ENCODE measurements at places on chromosomes 3 and 15.

DNA sequence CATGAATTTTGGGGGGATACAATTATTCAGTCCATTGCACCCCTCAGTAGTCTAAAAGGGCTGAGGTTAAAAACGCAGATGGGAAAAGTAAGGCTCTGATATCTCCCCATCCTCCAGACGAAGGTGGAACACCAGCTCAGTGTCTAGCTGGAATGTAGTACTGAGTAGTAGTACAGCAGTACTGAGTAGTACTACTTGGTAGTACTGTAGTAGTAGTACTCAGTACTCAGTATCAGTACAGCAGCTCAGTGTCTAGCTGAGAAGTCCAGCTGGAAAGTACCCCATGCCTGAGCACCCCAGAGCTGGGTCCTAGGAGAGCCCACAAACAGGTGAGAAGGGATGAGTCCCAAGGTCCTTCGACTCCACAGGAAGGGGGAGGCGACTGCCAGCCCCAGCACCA is 148.7 kb downstream of the XXYLT1 start:
- H3K4me3 ChIP-seq: no peak overlapping the region
- no peaks in the 10 kb centered on the region for H3K27me3 ChIP-seq
- no peaks in the 10 kb centered on the region for H3K36me3 ChIP-seq

DNA sequence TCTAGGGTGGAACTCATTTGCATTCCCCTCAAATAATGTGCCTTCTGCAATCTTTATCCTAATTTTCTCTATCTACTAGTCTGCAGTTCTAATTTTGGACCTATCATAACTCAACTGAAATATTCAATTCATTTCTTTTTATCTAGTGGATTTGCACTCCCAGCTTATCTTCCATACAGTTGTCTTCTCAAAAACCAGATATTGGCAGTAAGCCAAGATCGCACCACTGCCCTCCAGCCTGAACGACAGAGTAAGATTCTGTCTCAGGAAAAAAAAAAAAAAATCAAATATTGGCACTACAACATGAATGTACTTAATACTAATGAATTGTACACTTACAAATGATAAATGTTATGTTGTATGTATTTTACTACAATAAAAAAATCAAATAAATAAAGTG is 18.0 kb upstream of the CHMP2B start:
- no peak overlapping the region for H3K4me3 ChIP-seq
- no peaks in the 10 kb centered on the region for H3K27me3 ChIP-seq
- no peaks in the 10 kb centered on the region for H3K4me1 ChIP-seq
- H3K36me3 ChIP-seq: no peaks in the 10 kb centered on the region
- H3K27ac ChIP-seq: no peak overlapping the region

DNA sequence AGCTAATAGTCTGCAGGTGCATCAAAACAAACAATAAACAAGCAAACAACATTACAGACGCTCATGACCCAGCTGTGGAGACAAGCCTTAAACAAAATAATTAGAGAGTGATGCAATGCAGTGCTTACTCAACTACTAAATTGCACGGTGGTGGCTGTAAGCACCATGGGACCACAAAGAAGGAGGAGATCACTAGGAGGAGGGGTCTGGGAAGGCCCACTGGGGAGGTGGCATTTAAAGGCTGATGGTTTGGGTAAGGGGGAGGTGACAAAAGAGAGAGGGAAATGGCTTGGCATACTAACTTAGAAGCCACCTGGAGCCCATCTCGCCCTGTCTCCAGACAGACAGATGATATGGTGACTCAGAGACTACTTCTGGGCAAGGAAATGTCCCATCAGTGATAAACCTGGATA is 516.7 kb downstream of the FOXP1 start:
- no peak for DNase-seq
- peak overlapping the region; percentile 71 for H3K4me3 ChIP-seq
- H3K27ac ChIP-seq: peak overlapping the region; percentile 96
- no peaks in the 10 kb centered on the region for H3K27me3 ChIP-seq
- H3K36me3 ChIP-seq: no peaks in the 10 kb centered on the region

DNA sequence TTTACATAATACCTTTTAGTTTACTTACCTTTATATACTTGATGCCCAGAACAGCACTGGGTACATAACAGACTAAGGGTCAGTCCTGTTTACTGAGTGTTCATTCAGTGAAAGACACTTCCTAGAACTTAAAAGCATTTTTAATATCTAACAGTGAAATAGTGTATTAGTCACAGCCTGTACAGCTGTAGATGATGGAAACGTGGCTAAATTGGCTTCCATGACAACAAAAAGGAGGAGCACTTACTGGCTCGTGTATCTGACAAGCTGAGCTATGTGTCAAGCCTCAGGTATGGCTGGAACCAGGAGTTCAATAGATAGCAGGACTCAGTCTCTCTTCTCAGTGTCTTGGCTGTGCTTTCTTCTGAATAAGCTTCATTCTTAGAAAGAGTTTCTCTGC is 40.2 kb downstream of the CMTM8 start:
- no peak overlapping the region for H3K4me3 ChIP-seq
- H3K27me3 ChIP-seq: no peaks in the 10 kb centered on the region
- DNase-seq: no peak
- H3K4me1 ChIP-seq: no peaks in the 10 kb centered on the region
- no peaks in the 10 kb centered on the region for H3K36me3 ChIP-seq

GRCh38 chr15:41930221-41930866 is 36.5 kb upstream of the SPTBN5 start:
- H3K4me1 ChIP-seq: peaks cover 53% of the 10 kb centered on the region
- H3K4me3 ChIP-seq: no peak overlapping the region
- peak; percentile 65 for DNase-seq
- H3K27me3 ChIP-seq: no peaks in the 10 kb centered on the region
- no peaks in the 10 kb centered on the region for H3K36me3 ChIP-seq
- H3K27ac ChIP-seq: peak overlapping the region; percentile 61

DNA sequence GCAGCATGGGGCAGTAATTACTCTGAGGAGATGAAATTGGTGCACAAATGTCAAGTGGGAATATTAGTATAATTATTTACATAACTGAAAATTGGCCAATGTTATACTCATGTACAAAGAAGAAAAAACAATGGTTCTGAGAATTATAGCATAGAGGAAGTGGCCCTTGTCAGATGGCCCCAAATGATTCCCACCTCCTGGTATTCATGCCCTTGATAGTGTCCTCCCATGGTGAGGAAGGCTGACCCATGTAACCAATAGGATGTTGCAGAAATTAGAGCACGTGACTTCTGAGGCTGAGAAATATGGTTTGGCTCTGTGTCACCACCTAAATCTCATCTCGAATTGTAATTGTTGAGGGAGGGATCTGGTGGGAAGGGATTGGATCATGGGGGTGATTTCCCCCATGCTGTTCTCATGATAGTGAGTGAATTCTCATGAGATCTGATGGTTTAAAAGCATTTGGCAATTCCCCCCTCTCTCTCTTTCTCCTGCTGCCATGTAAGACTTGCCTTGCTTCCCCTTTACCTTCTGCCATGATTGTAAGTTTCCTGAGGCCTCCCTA is 368.5 kb downstream of the SHQ1 start:
- H3K27me3 ChIP-seq: no peaks in the 10 kb centered on the region
- H3K27ac ChIP-seq: no peak overlapping the region
- H3K4me1 ChIP-seq: peaks cover 18% of the 10 kb centered on the region
- DNase-seq: no peak
- H3K36me3 ChIP-seq: no peaks in the 10 kb centered on the region

DNA sequence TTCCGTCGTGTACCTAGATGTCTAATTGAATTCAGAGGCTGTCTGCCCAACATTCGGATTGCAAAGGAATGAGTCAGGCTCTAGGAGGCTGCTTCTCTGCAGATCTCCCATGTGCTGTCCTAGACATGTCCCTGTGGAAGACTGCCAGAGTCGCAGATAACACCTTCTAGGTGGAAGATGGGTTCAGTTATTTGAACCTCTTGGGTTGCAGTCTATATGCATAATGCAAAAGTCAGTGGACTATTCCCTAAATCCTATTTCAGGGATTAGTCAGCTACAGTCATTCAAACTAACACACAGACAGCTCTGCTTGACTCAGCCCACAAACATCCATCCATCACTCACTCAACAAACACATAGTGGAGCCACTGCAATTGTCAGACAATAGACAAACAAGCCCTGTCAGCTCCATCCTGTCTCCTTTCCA is 300.0 kb upstream of the CTNNB1 start:
- no peak for DNase-seq
- H3K4me1 ChIP-seq: no peaks in the 10 kb centered on the region
- no peaks in the 10 kb centered on the region for H3K36me3 ChIP-seq
- H3K4me3 ChIP-seq: no peak overlapping the region

- no peak for DNase-seq
- no peaks in the 10 kb centered on the region for H3K27me3 ChIP-seq
- no peak overlapping the region for H3K27ac ChIP-seq
- no peaks in the 10 kb centered on the region for H3K36me3 ChIP-seq
- no peak overlapping the region for H3K4me3 ChIP-seq
These were observed 50.5 kb downstream of the HRH1 start for GRCh38 chr3:11204697-11205348.

DNA sequence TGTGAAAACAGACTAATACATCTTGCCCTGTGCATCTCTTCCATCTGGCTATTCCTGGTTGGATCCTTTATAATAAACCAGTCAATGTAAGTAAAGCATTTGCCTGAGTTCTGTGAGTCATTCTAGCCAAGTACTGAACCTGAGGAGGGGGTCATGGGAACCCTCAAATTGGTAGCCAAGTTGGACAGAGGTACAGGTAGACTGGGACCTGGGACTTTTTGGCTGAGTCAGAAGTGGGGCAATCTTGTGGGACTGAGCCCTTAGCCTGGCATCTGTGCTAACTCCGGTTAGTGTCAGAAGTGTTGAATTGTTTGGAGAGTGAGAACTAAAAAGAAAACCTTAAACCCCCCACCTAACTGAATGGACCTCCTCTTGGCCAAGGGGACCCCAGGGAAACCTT is 21.0 kb upstream of the LIMD1 start:
- H3K27ac ChIP-seq: no peak overlapping the region
- H3K4me1 ChIP-seq: peaks cover 15% of the 10 kb centered on the region
- no peaks in the 10 kb centered on the region for H3K36me3 ChIP-seq
- no peak overlapping the region for H3K4me3 ChIP-seq

- H3K27me3 ChIP-seq: no peaks in the 10 kb centered on the region
- no peak overlapping the region for H3K27ac ChIP-seq
- no peaks in the 10 kb centered on the region for H3K36me3 ChIP-seq
- no peak for DNase-seq
- H3K4me1 ChIP-seq: no peaks in the 10 kb centered on the region
These were observed 211.9 kb downstream of the SV2B start for GRCh38 chr15:91311986-91312385.
